Stimulated activated CD8-positive, alpha-beta memory T cell treated with anti-CD3 and anti-CD28 coated beads, Interleukin-4, amount 100 ng/mL, for 4 hours (primary cell): ENCODE measurements at places on chromosomes 5 and 9.

- no peak for DNase-seq
Measured at GRCh38 chr9:37449862-37450632, 15.2 kb downstream of the ZBTB5 start.

GRCh38 chr5:127665641-127666040, 16.8 kb downstream of the CTXN3 start:
- DNase-seq: no peak

DNA sequence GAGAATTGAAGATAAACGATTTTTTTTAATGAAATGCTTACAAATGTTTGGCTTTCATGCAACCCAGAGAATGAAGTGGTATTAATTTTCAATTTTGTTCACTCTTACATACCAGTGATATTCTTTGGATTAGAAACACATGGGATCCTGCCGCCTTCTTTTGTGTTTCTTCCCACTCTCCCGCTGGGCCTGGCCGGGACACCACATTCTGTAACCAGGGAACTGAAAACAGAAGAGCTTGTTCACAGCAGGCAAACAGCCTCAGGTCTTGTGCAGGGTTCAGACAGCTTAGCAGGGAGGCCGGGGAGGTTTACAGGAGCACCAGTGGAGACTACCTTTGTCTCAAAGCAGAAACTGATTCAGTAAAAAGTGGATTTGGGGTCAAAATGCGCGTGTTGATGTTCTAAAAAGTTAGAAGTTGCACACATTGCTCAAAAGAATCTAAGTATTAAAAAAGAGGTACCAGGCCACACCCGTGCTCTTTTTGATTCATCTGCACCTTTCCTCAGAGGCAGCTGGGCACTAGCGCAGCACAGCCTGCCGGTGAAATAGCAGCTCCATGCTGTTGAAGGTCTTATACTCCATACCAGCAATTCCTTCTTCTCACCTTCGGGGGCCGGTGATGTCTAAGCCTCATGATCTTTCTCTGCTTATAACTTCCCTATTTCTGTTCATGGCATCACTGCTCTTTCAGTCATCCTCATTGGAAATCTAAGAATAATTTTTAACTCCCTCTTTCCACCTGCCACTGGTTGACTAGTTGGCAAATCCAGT, 67.1 kb downstream of the GRAMD2B start:
- no peak for DNase-seq

- DNase-seq: no peak
Measured at GRCh38 chr9:34572092-34572491, 17.4 kb downstream of the CNTFR start.

DNA sequence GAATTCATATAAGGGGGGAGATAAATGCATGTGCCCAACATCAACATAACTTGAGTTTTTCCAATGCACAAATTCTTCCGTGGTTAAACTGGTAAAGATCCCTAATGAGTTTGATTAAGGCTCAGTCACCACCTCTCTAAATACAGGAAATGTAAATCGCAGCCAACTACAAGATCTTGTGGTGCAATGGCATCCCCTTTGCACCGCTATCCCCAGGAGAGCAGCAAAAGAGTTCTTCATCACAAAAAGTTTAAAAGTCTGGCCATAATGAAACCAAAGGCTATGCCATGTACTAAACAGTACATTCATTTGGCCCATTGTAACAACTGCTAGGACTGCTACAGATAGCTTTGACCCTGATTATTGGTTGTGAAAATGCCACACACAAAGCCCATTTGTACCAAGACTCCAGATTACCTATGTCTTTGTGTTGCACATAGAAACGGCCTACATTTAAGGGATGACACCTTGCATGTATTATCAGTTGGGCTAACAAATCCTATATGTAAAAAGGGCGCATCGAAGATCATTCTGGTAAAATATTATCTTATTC, 44.5 kb downstream of the ZNF608 start:
- DNase-seq: no peak

- no peak for DNase-seq
Measured at GRCh38 chr5:160159991-160160792, 40.9 kb upstream of the PWWP2A start.

DNA sequence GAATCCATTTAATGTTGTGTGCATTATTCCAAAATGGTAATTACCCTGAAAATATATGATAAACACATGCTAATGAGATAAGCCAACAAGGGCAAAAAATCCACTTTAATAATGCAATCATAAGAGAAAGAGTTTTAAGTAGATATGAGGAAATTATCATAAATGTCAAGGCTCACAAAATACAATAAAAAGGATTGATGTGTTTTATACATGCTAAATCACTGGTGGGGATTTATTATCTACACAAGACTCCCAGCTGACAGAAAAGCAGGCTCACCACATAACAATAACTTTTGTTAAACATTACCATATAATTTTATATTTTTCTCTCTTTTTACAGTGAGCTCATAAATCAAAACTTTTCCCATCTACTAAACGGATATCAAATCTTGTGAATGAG, 306.2 kb upstream of the GRAMD2B start:
- no peak for DNase-seq

GRCh38 chr9:71734950-71735349, 33.4 kb downstream of the CEMIP2 start:
- no peak for DNase-seq

- DNase-seq: no peak
Measured at GRCh38 chr9:83598487-83598886, 24.5 kb upstream of the IDNK start.
